ENCODE measurements at places on chromosomes 3 and 15. TPM values are rescaled to one million over a fixed set of nuclear protein-coding genes. Genes with fewer than 3 reads are reported as not detected.
A peak's percentile ranks its signal among the peaks of the same experiment; 100 is the strongest.

GRCh38 chr3:123411340-123412040 lies 37.4 kb downstream of the ADCY5 start:
- H3K27ac ChIP-seq: peak overlapping the region; percentile 36
- no peaks in the 10 kb centered on the region for H3K27me3 ChIP-seq
- DNase-seq: no peak

- no peak overlapping the region for H3K27ac ChIP-seq
- no peak overlapping the region for H3K4me3 ChIP-seq
- DNase-seq: no peak
- no peaks in the 10 kb centered on the region for H3K4me1 ChIP-seq
Observed at GRCh38 chr15:25712961-25713355, 150.2 kb downstream of the ATP10A start.

DNA sequence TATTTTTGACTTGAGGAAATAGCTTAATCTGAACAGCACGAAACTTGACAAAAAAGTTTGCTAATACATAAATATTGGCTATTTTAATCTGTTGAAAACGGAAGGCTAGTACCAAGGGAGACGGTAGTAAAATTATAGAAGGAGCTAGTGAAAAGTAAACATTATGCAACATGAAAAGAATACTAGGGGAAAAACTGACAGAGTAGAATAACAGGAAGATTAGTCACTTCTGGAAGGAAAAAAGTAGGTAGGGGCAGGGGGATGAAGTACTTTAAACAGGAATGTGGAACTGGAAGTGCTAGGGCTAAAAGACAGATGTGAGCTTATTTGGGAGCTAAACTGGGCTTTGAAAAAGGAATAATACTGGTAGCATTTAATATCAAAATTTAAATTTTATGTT lies 60.1 kb downstream of the MBNL1 start:
- H3K27me3 ChIP-seq: no peaks in the 10 kb centered on the region
- DNase-seq: peak; percentile 28
- H3K27ac ChIP-seq: peak overlapping the region; percentile 88
- peaks cover 67% of the 10 kb centered on the region for H3K4me1 ChIP-seq
- peaks cover 24% of the 10 kb centered on the region for H3K36me3 ChIP-seq
- H3K4me3 ChIP-seq: peak overlapping the region; percentile 32

- no peaks in the 10 kb centered on the region for H3K4me1 ChIP-seq
- no peaks in the 10 kb centered on the region for H3K36me3 ChIP-seq
- no peak for DNase-seq
- H3K4me3 ChIP-seq: no peak overlapping the region
- H3K27me3 ChIP-seq: no peaks in the 10 kb centered on the region
Observed at GRCh38 chr3:117168896-117169295, 459.3 kb downstream of the TUSC7 start.

- peak overlapping the region; percentile 95 for H3K4me3 ChIP-seq
- H3K27me3 ChIP-seq: no peaks in the 10 kb centered on the region
- DNase-seq: no peak
- H3K36me3 ChIP-seq: peaks cover 86% of the 10 kb centered on the region
Observed at GRCh38 chr3:185929192-185930151, 8.3 kb downstream of the TRA2B start.

DNA sequence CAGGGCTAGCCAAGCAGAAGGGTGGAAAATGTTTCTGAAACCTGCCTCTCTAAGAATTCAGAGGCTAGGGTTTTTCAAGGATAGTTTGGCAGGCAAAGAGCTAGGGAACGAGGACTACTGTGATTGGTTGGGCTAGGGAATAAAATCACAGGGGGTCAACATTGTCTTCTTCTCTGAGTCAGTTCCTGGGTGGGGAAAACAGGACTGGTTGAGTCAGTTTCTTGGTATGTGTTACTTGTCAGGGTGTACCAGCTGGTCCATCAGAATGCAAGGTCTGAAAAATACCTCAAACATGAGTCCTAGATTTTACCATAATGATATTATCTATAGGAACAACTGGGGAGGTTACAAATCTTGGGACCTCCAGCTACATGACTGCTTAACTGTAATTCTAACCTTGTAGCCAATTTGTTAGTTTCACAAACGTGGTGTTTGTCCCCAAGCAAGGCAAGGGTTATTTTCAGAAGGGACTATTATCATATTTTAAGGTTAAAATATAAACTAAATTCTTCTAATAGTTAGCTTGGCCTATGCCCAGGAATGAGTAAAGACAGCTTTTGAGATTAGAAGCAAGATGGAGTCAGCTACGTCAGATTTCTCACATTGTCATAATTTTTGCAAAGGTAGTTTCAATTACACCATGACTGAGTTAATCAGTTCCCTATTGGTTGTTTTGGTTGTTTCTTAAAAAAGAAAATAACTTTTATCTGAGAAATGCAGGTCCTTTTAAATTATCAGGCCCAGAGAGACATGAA lies 231.5 kb downstream of the ALCAM start:
- peak; percentile 42 for DNase-seq
- peaks cover 26% of the 10 kb centered on the region for H3K4me1 ChIP-seq
- peak overlapping the region; percentile 70 for H3K27ac ChIP-seq

GRCh38 chr3:46269556-46269955 lies 27.3 kb downstream of the CCR3 start:
- H3K4me1 ChIP-seq: no peaks in the 10 kb centered on the region
- no peak overlapping the region for H3K4me3 ChIP-seq
- no peak for DNase-seq
- no peaks in the 10 kb centered on the region for H3K36me3 ChIP-seq

GRCh38 chr15:57589754-57590153 lies 1.9 kb upstream of the MYZAP start:
- DNase-seq: no peak
- H3K4me1 ChIP-seq: peaks cover 37% of the 10 kb centered on the region
- no peak overlapping the region for H3K4me3 ChIP-seq
- H3K27ac ChIP-seq: no peak overlapping the region

DNA sequence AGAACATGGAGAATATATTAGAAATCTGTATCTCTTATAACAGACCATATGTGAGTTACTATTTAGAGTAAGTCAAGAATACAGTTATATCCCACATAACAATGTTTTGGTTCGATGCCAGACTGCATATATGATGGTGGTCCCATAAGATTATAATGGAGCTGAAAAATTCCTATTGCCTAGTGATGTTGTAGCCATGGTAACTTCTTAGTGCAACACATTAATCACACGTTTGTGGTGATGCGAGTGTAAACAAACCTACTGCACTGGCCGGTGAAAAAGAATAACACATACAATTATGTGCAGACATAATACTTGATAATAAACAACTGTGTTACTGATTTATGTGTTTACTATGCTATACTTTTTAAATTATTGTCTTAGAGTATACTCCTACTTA lies 69.8 kb upstream of the MNS1 start:
- no peaks in the 10 kb centered on the region for H3K36me3 ChIP-seq
- no peaks in the 10 kb centered on the region for H3K27me3 ChIP-seq
- no peak overlapping the region for H3K4me3 ChIP-seq
- no peaks in the 10 kb centered on the region for H3K4me1 ChIP-seq

Gene SERPINI2
- not detected for total RNA-seq

Gene ACTR8
- 21.5 TPM for total RNA-seq

Gene TYRO3
- 8.1 TPM for total RNA-seq

Gene ZNF860
- 7.5 TPM for total RNA-seq

Gene ECE2
- not detected for total RNA-seq

Gene GOLGA6L7
- total RNA-seq: not detected

All from Calu3 (cell line).